ENCODE measurements at places on chromosomes 2 and 18. TPM values are rescaled to one million over a fixed set of nuclear protein-coding genes. Genes with fewer than 3 reads are reported as not detected.

EVA1A gene
- 48.6 TPM for total RNA-seq

SCYGR5 gene
- not detected for total RNA-seq

GRCh38 chr2:132725148-132725547 is 55.1 kb upstream of the LYPD1 start:
- no peak for DNase-seq

- no peak for DNase-seq
Measured at GRCh38 chr2:88836351-88836750, 144.9 kb downstream of the RPIA start.

KYNU gene
- not detected for total RNA-seq

DNA sequence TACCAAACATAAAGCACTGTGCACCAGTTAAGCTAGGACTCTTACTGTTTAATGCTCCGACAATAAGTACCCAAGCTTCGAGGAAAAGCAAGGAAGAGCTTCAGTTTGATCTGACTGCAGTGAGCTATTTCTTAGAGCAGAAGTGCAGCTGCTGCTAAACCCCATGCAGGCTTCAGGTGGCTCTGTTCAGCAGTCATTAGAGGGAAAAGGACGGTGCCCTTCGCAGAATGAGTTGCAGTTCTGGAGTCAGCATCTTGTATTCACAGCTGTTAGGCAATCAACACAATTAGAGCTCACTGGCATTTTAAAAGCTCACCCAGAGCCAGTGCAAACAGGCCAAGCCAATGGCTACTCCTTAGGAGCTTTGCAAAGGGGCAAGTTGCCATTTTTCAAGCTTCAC is 1.5 kb upstream of the CERKL start:
- DNase-seq = no peak

RPS27A gene
- total RNA-seq = 2,210 TPM

SERPINB12 gene
- total RNA-seq = not detected

GRCh38 chr18:9292047-9292446 is 42.5 kb upstream of the TWSG1 start:
- DNase-seq = no peak

DNA sequence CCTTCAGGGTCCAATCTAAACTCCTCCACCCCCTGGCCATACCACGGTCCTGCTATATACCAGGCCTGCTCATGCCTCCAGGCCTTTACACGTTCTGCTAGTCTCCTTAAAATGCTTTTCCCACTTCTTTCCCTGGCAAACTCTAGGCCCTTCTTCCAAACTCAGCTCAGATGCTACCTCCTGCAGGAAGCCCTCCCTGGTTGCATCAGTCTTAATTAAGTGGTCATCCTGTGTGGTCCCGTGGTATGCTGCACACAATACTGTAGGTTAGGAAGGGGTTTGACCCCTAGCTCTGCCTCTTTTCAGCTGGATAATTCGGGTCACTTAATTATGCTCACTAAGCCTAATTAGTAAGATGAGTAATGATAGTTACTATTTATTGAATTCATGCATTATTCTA is 85.9 kb upstream of the SP3 start:
- no peak for DNase-seq

- DNase-seq = no peak
Measured at GRCh38 chr2:72583376-72583775, 242.5 kb downstream of the EXOC6B start.

DNA sequence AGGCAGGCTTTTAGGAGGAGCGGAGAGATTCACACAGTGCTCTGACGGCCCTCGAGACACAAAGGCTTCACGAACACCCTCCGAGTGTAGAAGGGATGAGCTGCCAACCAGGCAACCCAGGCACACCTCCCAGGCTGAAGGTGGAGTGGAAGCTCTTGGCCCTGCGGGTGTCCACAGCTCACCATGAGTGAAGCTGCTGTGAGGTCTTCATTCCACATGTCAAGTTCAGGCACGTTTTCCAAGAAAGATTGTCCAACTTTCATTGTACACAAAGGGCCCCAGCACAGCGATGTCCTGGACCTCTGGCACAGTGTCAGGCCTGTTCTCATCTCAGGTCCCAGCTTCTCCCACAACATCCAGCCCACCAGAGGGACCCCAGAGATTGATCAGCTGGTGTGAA is 13.4 kb downstream of the PARD6G start:
- DNase-seq = no peak

- DNase-seq = no peak
Measured at GRCh38 chr2:224072541-224073188, 33.6 kb upstream of the SERPINE2 start.

GRCh38 chr2:190420801-190421200 is 12.6 kb downstream of the MFSD6 start:
- no peak for DNase-seq

DNA sequence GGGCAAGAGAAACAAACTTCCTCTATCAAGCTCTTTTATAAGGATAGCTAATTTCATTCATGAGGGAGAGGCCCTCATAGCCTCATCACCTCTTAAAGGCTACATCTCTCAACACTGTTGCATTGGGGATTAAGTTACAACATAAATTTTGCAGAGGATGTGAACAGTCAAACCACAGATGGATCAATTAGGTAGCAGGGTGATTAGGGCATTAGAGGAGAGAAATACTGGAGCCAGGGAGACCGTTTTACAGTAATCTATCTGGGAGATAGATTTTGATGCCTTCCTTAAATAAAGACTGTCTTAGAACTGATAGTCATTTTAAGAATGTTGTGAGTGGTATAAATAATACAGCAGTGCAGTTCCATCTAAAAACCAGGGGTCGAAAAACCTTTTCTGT is 258.9 kb downstream of the DCC start:
- DNase-seq = no peak

- DNase-seq = no peak
Measured at GRCh38 chr18:48656176-48656575, 117.3 kb downstream of the CTIF start.

MEIS1 gene
- 7.4 TPM for total RNA-seq

DNA sequence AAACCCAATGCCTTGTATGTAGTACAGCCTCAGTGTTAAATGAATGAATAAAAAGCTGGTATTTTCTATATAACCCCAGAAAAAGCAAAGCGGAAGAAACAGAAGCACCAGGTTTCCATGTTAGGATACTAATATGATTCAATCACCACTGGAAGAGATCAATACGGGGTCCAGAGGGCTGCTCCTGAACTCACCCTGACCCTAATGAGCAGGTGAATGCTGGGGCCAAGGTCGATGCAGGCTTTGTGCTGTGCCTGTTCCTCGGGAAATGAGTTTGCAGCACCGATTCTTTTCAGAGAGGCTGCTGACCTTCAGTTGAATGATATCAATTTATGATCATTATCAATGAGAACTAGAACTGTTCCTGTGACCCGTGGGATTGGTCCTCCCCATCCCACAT is 228.5 kb downstream of the CDCA7 start:
- no peak for DNase-seq

DNA sequence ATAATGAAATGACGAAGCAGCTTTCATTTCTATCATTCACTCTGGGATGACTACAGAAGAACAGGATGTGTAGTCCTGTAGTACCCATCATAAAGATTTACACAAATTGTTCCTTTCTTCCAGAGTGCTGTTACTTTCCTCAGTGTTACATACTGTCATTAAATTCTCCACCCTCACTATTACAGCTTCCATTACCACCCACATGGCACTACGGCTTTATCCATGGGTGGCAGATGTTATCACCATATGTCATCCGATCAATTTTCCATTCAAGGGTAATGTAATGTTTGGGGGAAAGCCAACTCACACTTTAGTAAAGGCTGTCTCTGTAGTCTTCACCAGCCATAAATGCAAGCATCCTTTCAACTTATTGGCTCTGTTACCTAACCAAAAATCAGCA is 7.1 kb upstream of the CSRNP3 start:
- DNase-seq = no peak
